ENCODE measurements at places on chromosomes 2 and 18.

GRCh38 chr18:57921708-57922107, 118.6 kb upstream of the ATP8B1 start:
- DNase-seq = no peak

GRCh38 chr2:42348113-42348805, 12.8 kb downstream of the COX7A2L start:
- no peak for DNase-seq

GRCh38 chr18:36366994-36367839, 69.7 kb downstream of the FHOD3 start:
- DNase-seq = no peak

DNA sequence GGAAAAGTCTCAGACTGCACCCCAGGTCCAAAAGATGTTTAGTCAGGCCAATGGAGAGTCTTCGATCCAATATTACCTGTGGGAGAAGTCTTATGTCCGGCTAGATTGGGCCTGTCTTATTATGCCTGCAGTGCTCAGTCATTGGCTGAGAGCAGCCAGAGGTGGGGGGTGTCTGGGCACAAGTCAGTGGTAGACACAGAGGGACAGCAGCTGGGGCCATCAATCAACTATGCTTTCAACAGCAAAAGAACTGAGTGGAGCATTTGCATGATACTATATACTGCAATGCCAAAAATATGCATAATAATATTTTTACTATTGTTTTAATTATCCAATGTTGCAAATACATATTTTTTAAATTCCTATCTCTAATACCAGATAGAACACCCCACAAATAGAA, 298.6 kb upstream of the CDH20 start:
- no peak for DNase-seq

DNA sequence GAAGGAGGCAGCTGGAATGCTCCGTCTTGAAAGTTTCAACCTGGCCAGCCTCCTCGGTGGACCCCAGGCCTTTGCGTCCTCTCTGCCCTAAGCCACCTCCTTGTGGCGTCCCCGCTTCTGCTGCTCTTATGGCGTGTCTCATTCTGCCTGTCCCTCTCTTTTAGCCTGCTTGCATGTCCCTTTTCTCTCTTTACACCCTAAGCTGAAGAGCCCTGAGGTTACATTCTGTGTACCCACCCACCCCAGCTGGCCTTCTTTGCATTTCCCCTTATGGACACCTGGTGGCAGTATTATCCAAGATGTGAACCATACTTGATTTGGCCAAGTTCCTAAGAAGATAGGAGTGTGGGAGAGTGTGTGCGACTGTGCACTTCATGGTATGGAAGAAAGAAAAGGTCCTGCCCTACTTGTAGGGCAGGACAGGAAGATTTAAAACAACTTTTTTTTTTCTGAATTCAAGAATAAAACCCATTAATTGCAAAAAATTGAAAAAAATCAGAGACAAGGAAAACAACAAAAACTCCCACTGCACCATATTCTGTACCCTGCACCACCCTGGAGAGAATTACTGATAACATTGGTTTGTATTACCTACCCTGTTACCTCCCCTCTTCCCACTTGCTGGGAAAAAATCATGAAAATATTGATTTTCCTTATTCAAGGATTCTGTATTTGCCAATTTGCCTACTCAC, 77.4 kb downstream of the DYSF start:
- DNase-seq = peak; percentile 57
